ENCODE measurements at places on chromosomes 6 and 20. TPM values are rescaled to one million over a fixed set of nuclear protein-coding genes. Genes with fewer than 3 reads are reported as not detected.

DNA sequence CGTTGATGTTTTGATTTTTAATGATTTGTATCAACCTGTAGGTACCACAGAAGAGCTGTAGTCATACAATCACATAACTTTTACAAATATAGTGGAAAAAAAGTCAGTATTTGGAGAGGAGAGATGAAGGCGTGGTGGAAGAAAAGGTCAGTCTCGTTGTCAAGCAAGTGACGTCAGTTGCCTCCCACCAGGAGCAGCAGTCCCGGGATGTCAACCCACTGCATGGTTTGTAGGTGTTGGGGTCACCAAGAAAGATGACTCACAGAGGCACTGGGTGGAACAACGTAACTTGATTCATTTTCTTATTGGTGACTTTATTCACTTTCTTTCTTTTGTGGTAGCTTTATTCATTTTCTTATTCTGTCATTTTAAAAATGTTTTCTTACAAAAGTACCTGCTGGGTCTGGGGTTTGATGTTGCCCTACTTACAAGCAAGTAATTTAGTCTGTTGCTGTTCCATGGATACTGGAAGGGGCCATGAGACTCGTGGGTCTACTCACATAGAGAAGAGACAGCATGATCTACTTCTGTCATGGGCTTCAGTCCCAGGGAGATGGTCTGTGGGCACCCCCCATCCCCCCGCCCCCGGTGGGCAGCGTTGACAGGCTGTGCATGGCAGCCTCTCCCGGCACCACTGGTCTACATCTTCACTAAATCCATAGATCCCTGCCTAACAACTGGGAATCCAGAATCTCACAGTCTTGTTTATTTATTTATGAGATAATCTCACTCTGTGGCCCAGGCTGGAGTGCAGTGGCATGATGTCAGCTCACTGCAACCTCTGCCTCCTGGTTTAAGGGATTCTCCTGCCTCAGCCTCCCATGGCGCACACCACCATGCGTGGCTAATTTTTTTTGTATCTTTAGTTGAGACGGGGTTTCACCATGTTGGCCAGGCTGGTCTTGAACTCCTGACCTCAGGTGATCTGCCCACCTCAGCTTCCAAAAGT lies 36.4 kb upstream of the SYNJ2 start:
- no peaks in the 10 kb centered on the region for H3K27me3 ChIP-seq
- no peak for DNase-seq
- H3K36me3 ChIP-seq: no peaks in the 10 kb centered on the region

DNA sequence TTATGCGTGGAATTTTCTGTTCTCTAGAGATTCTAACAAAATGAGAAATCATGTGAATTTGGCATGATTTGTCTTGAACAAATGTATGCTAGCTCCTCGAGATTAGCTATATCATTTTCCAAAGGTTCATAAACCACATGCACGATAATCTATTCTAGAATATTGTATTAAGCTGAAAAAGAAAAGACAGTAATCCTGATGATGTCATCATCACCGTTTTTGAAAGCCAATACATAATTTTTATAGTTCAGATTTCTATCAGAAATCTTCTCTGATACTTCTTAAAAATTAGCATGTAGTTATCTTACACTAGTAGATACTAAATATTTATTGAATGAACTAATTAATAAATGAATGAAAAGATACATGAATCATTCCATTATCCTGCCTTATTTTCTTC lies 111.2 kb downstream of the HAO1 start:
- no peaks in the 10 kb centered on the region for H3K4me1 ChIP-seq
- H3K27ac ChIP-seq: no peak overlapping the region
- no peaks in the 10 kb centered on the region for H3K36me3 ChIP-seq
- no peak overlapping the region for H3K4me3 ChIP-seq
- no peak for DNase-seq

DNA sequence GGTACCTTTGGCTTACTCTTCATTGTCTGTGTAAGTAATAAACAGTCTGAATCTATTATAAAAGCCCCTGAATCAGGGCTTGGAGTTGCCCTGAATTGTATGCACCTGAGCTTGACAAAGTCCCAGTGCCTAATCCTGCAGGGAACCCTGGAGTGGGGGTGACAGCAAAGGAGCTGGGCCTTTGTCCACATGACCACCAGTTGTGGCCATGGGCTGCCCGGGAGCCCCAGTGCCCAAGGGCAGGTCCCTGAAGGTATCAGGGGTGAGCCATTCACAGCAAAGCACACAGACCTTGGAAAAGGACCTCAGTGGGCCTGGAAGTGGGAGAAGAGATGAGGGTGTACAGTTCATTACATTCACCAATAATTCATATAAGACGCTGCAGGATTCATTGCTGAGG lies 94.2 kb downstream of the BANF2 start:
- peaks cover 22% of the 10 kb centered on the region for H3K4me1 ChIP-seq
- DNase-seq: no peak
- no peak overlapping the region for H3K4me3 ChIP-seq
- H3K36me3 ChIP-seq: no peaks in the 10 kb centered on the region

DNA sequence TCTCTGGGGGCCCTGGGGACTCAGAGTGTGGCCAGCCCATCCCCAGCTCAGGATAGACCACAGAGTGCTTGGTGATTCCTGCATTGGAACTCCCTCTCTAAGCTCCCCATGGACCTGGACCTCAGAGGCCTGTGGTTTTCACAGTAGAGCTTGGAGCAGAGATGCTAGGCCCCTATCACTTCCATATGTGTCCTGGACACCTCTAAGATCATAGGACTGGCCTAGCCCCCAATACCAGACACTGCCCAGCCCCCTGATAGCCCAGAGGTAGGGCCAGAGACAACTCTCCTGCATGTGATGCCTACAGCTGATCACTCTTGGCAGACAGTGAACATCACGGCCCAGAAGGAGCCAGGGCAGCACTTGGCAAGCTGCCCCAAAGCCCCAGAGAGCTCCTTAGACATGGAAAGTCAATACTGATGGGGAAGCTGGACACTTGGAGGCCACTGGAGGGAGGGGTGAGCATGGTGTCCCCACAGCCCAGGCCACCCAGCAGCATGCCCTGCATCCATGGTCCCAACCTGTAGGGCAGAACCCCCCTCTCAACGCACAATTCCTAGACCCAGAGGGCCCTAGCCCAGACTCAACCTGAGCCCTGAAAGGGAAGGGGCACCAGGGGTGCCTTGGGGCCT lies 27.1 kb downstream of the UBD start:
- no peaks in the 10 kb centered on the region for H3K36me3 ChIP-seq
- H3K4me3 ChIP-seq: no peak overlapping the region
- H3K27me3 ChIP-seq: peaks cover 11% of the 10 kb centered on the region
- no peak for DNase-seq
- no peaks in the 10 kb centered on the region for H3K4me1 ChIP-seq
- H3K27ac ChIP-seq: no peak overlapping the region

- H3K4me1 ChIP-seq: no peaks in the 10 kb centered on the region
- no peaks in the 10 kb centered on the region for H3K27me3 ChIP-seq
- no peak overlapping the region for H3K27ac ChIP-seq
- DNase-seq: no peak
These were observed 71.7 kb upstream of the SMLR1 start for GRCh38 chr6:130755368-130756034.

DNA sequence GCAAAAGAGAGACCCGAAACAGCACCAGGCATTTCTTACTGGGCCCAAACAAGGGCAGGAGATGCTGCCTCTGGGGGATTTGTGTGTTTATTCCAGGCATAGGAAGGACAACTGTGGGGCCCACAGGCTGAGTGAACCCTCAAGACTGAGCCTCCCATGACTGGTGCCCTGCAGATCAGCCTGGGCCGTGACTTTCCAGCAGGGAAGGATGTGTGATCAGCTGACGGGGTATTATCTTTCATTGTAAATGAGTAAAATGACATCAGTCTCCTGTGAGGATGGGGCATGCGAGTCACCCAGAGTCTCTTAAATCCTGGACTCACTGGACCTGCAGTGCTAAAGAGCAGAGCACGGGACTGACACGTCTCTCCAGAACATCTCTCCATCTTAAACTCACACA lies 3.9 kb upstream of the TEAD3 start:
- H3K4me1 ChIP-seq: peaks cover 15% of the 10 kb centered on the region
- H3K4me3 ChIP-seq: no peak overlapping the region
- H3K27ac ChIP-seq: no peak overlapping the region
- peak; percentile 58 for DNase-seq

DNA sequence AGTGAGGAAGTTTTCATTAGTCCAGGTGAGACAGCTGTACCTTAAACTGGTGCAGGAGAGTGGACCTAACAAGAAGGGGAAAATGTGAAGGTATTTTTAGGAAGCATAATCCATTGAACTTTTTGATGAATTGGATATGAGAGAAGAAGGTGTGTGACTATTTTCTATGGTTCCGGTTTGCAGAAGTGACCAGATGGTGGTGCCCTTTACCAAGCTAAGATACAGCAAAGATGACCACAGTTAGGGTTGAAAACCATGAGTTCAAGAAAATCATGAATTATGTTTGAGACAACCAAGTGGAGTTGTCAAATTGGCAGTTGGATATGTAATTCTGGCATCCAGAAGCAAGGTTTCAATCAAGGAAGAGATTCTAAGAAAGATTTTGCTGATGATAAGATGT lies 61.9 kb upstream of the NRSN1 start:
- peaks cover 24% of the 10 kb centered on the region for H3K27me3 ChIP-seq
- H3K36me3 ChIP-seq: no peaks in the 10 kb centered on the region
- H3K4me1 ChIP-seq: no peaks in the 10 kb centered on the region
- peak; percentile 57 for DNase-seq

DNA sequence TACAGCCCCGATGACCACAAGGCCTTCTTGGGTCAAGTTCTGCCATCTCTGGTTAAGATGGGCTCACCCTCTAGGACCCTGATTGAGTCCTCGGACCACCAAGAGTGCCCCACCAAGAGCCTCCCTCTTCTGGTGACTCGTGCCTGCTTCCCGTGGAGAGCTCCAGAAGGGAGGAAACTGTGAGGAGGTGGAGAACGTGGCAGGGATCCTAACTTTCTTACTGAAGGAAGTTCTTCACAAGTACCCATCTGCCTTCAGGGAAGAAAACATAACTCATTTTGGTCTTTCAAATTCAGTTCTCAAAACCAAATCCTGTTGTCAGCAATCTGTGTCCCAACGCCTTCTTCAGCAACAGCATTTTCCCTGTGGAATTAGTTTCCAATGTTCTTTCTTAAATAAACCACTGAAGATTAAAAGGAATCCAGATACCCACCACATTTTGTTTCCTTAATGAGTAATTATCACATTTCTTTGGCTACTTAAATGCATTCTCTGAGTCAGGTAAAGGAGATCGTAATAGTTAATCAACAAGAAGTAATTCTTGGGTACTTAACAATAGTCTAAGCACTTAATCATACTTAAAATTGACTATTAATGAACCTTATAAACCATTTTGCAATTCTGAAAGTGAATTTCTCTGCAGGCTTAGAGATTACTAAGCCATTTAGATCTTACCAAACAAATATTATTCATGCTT lies 185.8 kb upstream of the SGK1 start:
- H3K36me3 ChIP-seq: no peaks in the 10 kb centered on the region
- no peak overlapping the region for H3K27ac ChIP-seq
- H3K4me1 ChIP-seq: peaks cover 4% of the 10 kb centered on the region
- DNase-seq: no peak
- H3K27me3 ChIP-seq: no peaks in the 10 kb centered on the region

DNA sequence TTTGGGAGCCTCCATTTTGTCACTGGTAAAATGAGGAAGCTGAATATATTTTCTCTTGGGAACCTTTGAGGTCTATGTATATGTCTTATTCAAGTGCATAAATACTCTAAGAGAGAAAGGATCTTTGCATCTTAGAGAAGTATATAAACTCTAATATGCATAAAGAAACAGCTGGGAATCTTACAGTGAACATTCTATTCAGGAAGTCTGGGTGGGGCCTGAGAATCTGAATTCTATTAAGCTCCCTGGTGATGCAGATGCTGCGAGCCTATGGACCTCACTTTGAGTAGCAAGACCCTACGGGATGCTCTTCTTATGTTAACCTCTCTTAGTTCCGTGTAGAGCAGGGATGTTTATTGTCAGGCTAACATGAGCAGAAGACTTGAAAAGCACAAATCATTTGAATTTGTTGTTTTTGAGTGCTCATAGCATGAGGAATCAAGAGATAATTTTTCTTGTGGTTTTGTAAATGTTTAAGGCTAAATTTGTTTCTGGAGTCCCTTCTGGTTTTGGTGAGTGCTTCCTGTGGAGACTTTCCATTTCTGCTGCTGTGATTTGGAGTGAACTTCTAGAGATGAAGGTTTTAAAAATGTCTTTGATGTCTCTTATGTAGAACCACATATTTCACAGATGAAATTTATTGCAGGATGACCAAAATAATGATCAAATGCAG lies 281.2 kb upstream of the JAG1 start:
- no peak for DNase-seq
- no peak overlapping the region for H3K4me3 ChIP-seq
- peaks cover 9% of the 10 kb centered on the region for H3K4me1 ChIP-seq
- H3K27me3 ChIP-seq: no peaks in the 10 kb centered on the region
- H3K36me3 ChIP-seq: no peaks in the 10 kb centered on the region
- no peak overlapping the region for H3K27ac ChIP-seq

GRCh38 chr20:13744352-13744751 lies 40.4 kb downstream of the ESF1 start:
- peaks cover 4% of the 10 kb centered on the region for H3K4me1 ChIP-seq
- no peak overlapping the region for H3K27ac ChIP-seq
- peaks cover 19% of the 10 kb centered on the region for H3K36me3 ChIP-seq

The RBPJL gene
- total RNA-seq: not detected

The TGM3 gene
- not detected for total RNA-seq

The SAMD5 gene
- total RNA-seq: 1.2 TPM

The KIF6 gene
- total RNA-seq: not detected

The RNF144B gene
- total RNA-seq: 4.6 TPM
